ENCODE measurements at places on chromosomes 5 and 9.

GRCh38 chr9:129665814-129666520 lies 520 bp downstream of the PRRX2 start:
- DNase-seq, result no peak

DNA sequence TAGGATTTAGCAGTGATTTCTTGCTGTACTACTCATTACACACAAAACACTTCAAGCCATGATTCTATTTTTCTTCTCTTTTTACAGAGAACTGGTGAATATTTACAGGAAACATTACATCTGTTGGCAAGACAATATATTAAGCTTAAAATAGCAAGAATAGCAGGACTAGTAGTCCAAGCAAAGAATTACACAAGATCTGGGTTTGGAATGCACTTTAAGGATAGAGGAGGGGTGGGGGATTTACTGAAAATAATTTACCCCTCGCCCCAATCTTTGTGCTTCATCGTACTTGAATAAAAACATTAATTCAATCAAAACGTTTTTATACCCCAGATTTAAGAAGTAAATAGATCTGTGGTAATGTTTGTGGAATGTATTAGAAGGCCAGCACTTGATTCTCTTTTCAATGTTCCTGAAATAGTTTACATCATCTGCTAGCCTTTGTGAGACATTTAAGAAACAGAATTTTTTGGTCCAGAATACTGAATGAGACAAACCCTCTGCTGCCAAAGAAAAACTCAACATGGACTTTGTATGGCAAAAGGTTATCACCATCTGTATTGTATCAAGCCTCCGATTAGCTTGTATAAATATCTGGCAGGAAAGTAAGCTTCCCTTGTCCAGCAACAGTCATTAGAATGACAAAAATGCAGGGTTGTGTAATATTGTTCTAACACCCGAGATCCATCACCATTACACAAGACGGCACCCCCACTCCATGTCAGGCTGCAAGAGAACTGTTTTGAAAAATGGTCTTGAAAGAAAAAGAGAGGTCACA lies 23.8 kb downstream of the SVEP1 start:
- DNase-seq, result peak; percentile 57

- DNase-seq, result peak; percentile 36
Measured at GRCh38 chr5:88878976-88879375, 4.0 kb downstream of the MEF2C start.

- DNase-seq, result no peak
Measured at GRCh38 chr9:134917431-134918373, at the start of gene FCN1. TSS of gene FCN1 (minus strand) at chr9:134917912. CDS start at chr9:134917871, 41 bp downstream.

DNA sequence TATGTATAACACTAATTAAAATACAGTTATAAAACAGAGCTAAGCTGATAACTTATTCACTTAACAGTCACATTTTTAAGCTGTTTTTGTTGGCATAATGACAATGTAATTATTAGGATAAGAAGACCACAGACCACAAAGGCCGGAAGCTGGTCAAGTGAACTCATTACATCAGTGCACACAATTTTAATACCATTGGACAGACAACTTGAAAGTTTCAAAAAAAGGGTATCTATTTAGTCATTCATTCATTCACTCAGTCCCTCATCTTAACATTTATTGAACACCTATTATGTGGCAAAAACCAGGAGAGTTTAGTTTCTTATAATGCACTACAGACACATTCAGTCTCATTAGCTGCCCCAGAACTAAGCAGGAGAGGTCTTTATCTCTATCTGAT lies 11.6 kb downstream of the ERP44 start:
- DNase-seq, result peak; percentile 77

All from astrocyte of the spinal cord (primary cell).